GM13976 (cell line): ENCODE measurements at places on chromosomes 13 and 19.

DNA sequence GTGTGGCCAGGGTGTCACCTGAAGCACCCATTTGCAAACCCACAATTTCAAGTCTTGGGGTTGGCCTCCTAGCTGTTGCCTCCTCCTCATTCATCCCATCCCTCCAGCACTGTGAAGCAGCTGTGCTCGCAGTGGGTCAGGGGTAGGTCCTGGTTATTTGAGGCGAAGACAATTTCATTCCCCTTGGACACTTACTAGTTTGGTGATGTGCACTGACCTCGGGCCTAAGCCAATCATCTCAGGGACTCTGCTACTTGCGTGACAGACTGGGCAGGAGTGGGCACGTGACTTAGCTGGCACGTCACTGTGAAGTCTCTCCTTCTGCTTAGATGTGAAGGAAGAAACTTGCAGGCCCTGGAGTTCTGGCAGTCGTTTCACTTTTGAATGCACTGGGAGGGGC lies 3.5 kb upstream of the ATP11A start:
- no peak for DNase-seq

DNA sequence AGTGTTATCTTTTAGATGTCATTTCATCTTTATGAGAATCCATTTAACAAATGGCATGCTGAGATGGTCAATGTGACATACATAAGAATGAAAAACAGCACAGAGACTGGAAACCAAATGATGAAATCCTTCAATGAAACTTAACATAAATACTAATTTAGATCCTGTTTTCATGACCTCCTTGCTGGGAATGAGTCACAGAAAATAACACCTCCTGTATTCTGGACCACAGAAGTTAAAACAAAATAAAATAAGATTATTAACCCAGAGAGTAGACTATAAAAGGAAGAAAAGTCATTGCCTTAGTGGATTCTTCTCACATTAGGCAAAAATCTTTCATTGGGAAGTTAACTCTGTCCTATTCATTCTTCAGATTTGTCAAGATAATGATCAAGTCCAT lies 1.6 kb downstream of the DIAPH3 start:
- no peak for DNase-seq

GRCh38 chr19:15293781-15294491 lies 38.4 kb downstream of the BRD4 start:
- no peak for DNase-seq

- no peak for DNase-seq
Observed at GRCh38 chr19:28990522-28990921, 222.4 kb downstream of the UQCRFS1 start.

GRCh38 chr13:20728579-20729311 lies 25.2 kb downstream of the IL17D start:
- DNase-seq = no peak

GRCh38 chr13:112785483-112785856 lies 95.6 kb downstream of the ATP11A start:
- no peak for DNase-seq

DNA sequence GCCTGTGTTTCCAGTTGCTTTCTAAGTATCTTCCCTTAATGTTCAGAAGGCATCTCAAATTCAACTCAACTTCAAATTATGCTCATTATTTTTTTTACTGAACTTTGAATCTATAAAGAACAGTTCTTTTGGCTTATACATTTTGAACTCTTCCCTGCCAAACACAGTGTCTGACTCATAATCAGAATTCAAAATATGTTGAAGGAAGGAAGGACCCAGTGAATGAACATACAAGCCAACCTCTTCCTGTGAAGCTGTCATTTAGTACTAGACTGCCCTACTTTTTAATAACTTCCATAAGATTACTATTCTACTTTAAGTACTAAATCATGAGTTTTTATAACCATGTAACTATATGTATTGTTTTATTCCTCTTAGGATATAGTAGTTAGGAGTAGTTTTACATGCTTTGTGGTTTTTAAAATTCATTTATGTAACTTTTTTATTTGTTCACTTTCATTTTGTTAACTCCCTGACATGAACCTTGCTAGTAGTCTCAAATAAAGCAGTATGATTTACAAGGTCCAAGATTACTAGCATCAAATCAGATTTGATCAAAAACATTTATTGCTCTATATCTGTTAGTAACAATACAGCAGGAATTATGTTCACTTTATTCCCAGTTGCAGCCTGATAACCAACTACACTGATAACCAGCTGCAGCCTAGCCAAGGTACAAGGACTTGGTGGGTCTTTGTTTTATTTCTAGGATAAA lies 6.4 kb downstream of the NUDT15 start:
- no peak for DNase-seq

GRCh38 chr13:28489524-28489931 lies 5.4 kb downstream of the FLT1 start:
- no peak for DNase-seq

DNA sequence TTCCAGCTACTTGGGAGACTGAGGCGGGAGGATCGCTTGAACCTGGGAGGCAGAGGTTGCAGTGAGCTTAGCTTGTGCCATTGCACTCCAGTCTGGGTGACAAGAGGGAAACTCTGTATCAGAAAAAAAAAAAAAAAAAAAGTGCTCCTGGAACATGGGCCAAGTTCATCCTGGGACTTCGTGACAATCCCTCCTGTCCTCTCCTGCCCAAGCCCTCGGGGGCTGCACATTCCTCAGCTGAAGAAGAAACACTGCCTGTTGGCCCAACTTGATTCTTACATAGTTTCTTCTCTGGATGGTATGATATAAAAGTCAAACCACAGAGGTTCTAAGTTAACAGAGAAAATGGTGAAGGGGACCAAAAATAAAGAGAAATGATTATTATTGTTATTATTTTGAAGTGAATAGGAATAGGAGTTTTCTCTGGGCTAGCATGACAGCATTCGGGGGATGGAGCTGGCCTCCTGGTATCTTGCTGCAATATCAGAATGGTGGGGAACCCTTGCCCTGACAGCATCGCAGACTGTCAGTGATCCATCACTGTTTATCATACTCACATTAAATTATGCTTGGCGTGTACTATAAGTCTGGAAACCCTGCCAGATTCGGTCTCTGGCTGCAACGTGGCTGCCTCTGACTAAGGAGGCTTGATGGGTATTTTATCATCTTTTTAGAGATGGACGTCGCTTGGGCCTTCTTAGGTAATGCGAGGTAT lies 113.7 kb upstream of the OXGR1 start:
- no peak for DNase-seq

DNA sequence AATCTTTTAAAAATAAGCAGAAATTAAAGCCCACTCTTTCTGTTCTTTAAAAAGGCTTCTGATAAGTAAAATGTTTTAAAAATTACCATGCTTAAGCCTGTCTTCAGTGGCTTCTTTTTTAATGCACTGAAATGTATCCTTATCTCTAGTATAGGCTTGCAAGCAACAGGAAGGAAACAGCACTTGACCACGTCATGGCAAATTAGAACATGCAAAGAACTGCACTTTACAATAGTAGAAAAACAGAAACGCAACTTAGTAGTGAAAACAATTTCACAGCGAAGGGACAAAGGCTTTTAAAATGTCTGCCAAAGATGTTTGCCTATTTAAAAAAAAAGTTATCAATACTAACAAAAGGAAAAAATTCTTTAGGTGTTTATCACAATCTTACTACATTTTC lies 36.3 kb downstream of the ELF1 start:
- DNase-seq = peak; percentile 57

GRCh38 chr13:105334211-105334610 lies 1201.3 kb downstream of the EFNB2 start:
- no peak for DNase-seq

DNA sequence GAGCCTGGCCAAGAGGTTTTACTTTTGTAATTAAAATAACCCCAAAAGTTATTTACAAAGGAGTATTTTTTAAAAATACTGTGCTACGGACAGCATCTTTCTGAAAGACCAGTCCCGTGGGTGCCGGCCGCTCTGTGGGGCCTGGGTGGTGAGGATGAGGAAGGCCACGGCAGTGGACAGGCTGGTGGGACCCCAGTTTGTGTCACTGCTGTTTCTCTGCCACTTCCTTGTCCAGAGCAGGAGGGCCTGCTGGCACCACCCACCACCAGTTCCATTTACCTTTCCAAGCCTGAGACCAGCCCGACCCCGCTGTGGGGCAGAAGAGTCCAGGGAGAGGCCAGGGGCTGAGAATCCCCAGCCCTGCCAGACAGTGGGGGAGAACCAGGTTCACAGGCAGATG lies 23.8 kb downstream of the ELAVL1 start:
- no peak for DNase-seq

- no peak for DNase-seq
Observed at GRCh38 chr19:46481223-46481848, 10.0 kb upstream of the PNMA8A start.

- no peak for DNase-seq
Observed at GRCh38 chr13:46296115-46296822, 84.5 kb downstream of the LRRC63 start.

GRCh38 chr19:56348289-56348877 lies 33.7 kb upstream of the ZSCAN5A start:
- no peak for DNase-seq

DNA sequence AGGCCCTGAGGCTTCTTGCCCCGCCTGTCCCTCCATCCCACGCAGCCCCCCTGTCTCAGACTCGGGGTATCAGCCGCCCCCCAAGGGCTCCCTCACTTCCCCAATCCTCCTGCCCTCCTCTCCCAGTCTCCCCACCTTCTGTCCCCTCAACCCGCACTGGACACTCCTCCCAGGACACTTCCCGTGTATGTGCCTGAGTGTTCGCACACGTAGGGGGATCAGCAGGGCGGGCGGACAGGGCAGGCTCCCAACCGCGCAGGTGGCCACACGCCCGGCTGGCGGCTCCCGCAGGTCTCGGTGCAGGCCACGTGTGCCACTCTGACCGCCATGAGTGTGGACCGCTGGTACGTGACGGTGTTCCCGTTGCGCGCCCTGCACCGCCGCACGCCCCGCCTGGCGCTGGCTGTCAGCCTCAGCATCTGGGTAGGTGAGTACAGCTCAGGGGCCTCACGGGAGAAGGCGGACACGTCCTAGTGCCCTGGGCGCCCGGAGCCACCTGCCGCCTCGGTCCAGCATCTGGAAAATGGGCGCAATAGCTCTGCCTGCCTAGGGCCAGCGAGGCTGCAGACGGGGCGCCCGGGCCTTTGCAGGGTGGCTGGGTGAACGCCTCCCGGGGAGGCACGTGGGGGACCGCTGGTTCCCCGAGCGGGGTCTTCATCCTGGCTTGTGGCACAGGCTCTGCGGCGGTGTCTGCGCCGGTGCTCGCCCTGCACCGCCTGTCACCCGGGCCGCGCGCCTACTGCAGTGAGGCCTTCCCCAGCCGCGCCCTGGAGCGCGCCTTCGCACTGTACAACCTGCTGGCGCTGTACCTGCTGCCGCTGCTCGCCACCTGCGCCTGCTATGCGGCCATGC lies 2.3 kb downstream of the KISS1R start:
- DNase-seq = no peak

GRCh38 chr13:112601371-112601770 lies 13.4 kb upstream of the TUBGCP3 start:
- DNase-seq = no peak

GRCh38 chr19:41016488-41017071 lies 25.5 kb downstream of the CYP2B6 start:
- no peak for DNase-seq

- no peak for DNase-seq
Observed at GRCh38 chr13:99342723-99343315, 35.6 kb upstream of the GPR183 start.

- no peak for DNase-seq
Observed at GRCh38 chr13:40562975-40563349, 103.5 kb downstream of the FOXO1 start.

GRCh38 chr19:42293948-42294347 lies 8.0 kb upstream of the PRR19 start:
- no peak for DNase-seq

DNA sequence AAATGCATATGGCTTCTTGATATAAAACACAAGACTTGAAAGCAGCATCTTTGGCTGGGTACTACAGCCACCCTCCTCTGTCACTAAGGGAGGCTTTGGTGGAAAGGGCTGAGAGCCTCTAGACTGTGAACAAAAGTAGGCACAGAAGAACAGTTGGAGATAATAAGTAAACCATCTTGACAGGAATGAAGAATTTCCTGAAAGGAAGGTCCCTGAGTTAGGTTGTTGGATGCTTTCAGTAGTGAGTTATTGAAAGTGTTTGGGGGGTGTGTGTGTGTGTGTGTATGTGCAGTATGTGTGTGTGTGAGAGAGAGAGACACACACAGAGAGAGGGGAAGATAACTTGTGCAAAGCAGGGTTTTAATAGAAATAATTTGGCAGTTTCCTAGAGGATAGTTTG lies 38.2 kb downstream of the ALOX5AP start:
- no peak for DNase-seq

- peak; percentile 94 for DNase-seq
Observed at GRCh38 chr13:98476538-98476966, 100.4 kb downstream of the STK24 start.

DNA sequence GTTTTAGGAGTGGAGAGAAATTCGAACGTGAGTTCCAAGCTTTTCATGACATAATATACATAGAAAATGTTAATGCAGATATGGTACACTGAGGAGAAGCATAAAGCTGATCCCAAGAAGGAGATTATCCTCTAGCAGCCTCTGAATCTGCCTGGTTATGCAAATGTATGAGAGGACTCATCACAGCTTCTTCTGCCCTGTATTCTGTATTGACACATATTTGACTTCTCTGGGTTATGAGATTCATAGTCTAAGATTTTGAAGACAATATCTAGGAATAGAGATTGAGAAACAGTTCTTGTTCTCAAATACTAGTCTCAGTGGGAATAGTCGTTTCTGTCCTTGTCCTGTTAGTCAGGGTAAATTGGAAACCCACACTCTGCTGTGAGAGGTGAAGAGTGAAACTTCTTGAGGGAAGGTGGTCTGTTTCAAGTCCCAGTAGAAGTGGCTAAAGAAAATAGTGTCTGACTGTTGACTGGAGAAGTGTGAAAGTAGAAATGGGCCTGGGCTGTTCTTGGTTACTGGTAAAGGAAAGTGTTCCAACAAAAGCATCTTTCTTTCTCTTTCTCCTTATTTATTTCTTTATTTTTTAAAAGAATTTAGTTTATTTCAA lies 1356.6 kb downstream of the SLITRK5 start:
- DNase-seq = no peak

DNA sequence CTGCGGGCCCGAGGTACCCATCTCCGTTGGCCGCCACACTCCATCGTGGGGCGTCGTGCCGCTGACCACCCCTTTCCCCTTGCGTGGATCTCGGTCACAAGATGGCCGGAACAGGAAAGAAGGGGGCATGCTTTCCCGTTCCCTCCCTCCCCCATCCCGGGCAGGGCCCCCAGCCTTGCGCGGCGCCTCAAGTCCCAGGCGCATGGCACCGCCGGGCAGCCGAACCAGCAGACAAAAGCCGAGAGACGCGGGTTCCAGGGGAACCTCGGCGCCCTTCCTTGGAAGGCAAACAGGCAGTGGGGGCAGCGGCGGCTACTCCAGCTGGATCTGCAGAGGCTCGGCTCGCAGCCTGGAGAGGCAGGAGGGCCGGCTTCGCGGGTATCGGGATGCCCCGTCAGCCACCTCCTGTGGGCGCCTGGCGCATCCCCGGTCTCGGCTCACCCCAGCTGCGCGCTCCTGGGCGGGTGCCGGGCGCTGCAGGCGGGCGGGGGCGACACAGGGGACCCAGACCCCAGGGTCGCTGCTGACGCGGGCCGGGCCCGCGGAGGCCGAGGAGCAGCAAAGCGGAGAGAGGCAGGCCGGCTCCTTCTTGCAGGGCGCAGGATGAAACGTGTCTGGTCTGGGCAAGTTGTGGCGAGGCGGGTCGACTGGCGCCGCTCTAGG lies 439 bp downstream of the DZIP1 start:
- DNase-seq = no peak
